Stimulated activated CD8-positive, alpha-beta memory T cell treated with anti-CD3 and anti-CD28 coated beads, Interleukin-2, amount 100 ng/mL, for 1 hour (primary cell): ENCODE measurements at places on chromosomes 7 and 10.

DNA sequence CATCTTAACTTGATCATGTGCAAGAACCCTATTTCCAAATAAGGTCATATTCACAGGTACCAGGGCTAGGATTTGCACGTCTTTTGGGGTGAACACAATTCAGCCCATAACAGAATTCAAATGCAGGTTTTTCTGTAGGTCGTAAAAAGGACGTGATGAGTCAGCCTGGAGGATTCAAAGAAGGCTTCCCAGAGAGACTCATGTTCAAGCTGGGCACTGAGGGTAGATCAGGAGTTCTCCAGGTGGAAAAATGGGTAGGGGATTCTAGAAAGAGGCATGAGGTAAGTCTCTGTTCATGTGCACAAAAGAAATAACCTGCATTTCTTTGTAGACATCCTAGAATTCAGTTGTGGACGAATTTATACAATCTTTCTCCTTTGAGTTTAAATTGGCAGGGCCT lies 160.4 kb downstream of the RPS24 start:
- DNase-seq, result no peak

DNA sequence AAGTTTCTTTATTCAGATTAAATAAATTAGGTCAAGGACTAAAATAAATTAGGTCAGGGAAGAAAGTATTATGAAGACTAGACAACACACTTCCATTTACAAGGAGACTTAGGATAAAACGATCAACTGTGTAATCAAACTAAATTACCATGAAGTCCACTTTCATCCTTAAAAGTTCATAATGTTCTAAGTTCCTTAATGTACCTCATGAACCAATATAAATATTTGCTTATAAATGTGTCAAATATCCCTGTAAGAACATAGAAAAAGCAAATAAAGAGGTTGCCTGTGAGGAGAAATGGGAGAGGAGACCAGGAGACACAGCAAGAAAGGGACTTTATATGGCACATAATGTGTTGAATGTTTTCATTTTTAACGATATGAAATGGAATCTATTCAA lies 345.6 kb downstream of the PARD3 start:
- no peak for DNase-seq

DNA sequence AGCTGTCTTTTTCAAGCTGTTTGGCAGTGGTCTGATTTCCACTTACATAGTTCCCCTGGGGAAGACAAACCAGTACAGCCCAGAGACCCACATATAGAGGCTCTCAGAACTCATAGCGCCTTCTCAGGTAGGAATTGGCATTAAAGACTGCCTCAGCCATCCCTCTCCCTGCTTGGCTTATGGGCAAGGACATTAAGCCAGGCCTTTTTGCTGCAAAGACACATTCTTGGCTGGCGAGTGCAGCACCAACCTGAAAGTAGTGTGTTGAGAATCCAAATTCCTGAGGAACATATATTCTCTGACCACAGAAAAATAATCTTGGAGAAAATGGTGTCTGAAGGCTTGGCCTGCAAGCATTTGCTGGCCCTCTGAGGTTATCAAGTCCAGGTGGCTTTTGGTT lies 39.2 kb upstream of the HPS1 start:
- DNase-seq, result no peak

GRCh38 chr10:81109200-81109752 lies 571.6 kb downstream of the SH2D4B start:
- DNase-seq, result no peak

- no peak for DNase-seq
Observed at GRCh38 chr10:3292636-3293035, 120.1 kb upstream of the PITRM1 start.

DNA sequence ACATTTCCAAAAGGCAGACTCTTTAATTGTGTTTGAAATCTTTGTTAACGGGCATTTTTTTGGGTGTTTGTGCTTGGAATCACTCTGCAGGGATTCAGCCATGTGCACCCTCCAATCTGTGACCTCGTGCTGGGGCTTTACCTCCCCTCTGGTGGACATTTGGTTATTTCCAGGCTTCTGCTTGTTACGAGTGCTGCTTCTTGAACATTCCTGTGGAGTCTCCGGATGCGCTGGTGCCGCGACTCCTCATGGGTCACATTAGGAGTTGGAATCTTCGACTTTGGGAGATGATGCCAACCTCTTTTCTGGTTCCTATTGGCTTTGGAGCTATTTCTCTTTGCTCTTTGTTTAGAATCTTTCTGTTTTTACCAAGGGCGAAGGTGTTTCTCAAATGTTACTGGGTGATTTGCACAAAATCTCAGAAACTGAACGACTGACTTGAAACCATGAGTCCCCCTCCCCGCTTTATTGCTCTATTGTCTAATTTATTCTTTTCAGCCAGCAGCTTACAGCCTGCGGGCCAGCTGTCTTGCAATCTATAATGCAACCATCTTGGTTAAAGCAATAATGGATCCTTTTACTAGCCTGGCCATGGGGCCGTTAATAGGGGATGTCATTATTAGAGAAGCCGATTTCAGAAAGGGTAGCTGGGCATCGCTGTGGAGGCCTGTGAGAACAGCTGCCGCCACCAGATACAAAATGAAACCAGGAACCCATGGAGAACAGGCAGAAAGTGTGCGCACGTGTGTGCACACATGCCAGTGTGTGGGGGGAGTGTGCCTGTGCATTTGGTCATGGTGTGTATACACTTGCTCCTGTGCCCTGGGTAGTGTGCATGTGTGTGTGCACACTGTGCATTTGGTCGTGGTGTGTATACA lies 9.9 kb upstream of the DPYSL4 start:
- DNase-seq, result no peak

DNA sequence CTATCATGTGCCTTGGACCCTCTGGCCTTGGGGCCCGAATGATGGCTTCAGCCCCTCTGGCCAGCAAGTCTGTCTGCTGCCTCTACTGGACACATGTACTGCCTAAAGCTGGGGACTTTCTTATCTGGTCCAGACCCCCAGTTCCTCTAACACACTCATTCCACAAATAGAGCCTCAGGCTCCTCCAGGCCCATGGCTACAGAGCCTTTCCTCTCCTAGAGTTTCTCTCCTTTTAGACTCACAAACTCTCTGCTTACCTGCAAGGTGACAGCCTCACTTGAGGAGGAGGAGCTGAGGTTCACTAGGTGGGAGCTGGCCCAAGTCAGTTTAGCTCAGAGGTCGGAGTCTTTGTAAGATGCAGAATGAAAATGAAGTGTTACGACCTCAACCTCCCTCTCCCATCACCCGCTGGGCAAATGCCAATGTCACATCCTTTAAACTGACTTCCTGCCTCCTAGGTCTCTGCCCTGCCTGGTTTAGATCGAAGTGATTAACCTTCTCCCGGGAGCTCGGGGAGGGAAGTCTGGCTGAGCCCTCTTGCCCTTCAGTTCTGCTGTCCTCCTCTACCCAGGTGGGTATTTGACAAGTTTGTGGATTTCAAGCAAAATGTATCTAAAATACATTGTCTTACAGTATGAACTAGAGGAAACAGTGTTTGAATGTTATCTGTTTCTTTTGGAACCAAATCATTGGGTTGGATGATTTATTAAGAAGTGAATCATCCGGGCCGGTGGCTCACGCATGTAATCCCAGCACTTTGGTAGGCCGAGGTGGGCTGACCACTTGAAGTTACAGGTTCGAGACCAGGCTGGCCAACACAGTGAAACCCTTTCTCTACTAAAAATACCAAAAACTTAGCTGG lies 71.9 kb upstream of the TNS3 start:
- DNase-seq, result no peak
